ENCODE measurements at places on chromosomes 4 and X. TPM values are rescaled to one million over a fixed set of nuclear protein-coding genes. Genes with fewer than 3 reads are reported as not detected.

- DNase-seq, result no peak
- H3K27me3 ChIP-seq, result peaks cover 18% of the 10 kb centered on the region
- peaks cover 7% of the 10 kb centered on the region for H3K4me1 ChIP-seq
- H3K4me3 ChIP-seq, result peak overlapping the region; percentile 39
- no peak overlapping the region for H3K27ac ChIP-seq
- H3K36me3 ChIP-seq, result no peaks in the 10 kb centered on the region
Observed at GRCh38 chrX:6225288-6225910, 3.3 kb downstream of the NLGN4X start.

DNA sequence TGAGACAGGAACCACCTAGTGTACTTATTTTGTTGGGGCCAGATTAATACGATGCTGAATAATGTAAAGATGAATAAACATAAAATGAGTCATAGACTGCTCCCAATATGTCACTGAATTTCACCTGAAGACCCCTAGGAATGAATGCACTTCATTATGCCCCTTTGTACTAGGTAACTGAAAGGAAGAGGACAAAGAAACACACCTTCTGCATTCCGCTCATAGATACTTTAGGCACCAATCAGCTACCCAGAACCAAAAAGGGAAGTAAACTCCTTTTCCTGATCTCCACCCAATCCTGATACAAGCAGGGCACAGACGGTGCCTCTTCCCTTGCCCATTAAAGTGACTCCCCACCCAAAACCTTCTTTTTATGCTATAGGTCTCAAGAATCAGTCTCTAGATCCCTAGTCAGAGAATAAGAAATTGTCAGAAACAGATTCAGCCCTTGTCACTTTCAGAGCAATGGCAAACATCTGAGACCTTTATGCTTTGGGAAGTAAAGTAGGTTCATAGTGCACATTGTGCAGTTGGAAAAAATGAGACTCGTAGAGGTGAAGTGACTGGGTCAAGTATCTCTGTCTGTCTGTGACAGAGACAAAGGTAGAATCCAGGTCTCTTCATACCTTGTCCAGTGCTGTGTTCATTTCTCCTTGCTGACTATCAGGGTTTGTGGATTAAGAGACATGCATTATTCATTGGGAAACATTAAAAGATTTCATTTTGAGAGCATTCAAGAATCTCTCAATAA, 2.3 kb downstream of the GPR174 start:
- H3K36me3 ChIP-seq, result no peaks in the 10 kb centered on the region
- H3K27ac ChIP-seq, result no peak overlapping the region
- H3K4me1 ChIP-seq, result no peaks in the 10 kb centered on the region
- H3K4me3 ChIP-seq, result no peak overlapping the region
- H3K27me3 ChIP-seq, result no peaks in the 10 kb centered on the region
- no peak for DNase-seq

- no peaks in the 10 kb centered on the region for H3K36me3 ChIP-seq
- no peak overlapping the region for H3K4me3 ChIP-seq
- H3K27me3 ChIP-seq, result no peaks in the 10 kb centered on the region
- H3K4me1 ChIP-seq, result peaks cover 56% of the 10 kb centered on the region
- peak overlapping the region; percentile 69 for H3K27ac ChIP-seq
Observed at GRCh38 chr4:53653484-53654053, 62.3 kb upstream of the LNX1 start.

Gene MMAA
- total RNA-seq, result 4.2 TPM

GRCh38 chr4:54073271-54073880, 9.0 kb upstream of the CHIC2 start:
- DNase-seq, result no peak
- H3K27me3 ChIP-seq, result no peaks in the 10 kb centered on the region
- H3K4me3 ChIP-seq, result no peak overlapping the region
- H3K27ac ChIP-seq, result no peak overlapping the region

Gene KLF3
- 169 TPM for total RNA-seq

DNA sequence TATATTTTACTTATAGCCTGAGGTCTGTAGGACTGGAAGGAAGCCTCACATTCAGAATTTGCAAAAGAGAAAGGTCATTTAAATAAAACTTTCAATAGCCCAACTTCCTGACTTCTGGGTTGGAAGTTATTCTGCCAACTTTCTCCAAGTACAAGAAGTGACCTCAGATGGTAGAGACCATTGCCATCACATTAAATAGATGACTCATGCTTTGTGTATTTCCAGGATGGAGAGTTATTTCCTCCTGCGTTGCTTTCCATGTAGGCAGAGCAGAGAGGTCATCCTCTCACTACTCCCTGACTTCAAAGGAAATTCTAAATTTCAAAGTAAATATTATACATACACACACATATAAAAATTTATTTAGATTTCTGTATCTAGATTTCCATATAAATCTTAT, 73.0 kb upstream of the NR3C2 start:
- no peak overlapping the region for H3K27ac ChIP-seq
- H3K4me3 ChIP-seq, result no peak overlapping the region
- no peak for DNase-seq
- H3K27me3 ChIP-seq, result no peaks in the 10 kb centered on the region

Gene CLIC2
- total RNA-seq, result 7.7 TPM

DNA sequence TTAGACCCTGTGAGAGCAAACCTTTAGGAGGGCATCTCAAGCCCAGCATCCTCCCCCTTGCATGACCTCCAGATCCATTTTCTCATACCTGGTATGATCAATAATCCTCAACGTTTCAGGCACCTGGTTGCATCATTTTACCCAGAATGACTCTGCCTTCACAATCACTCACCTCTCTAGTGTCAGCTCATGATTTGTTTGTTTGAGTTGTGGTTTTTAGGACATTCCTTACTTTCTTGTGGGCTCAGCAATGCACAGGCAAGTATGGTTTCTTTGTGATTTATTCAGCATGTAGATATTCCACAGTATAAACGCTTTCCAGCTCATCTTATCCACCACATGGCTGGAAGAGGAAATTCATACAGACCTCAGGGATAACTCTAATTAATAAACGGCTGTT, 93.6 kb upstream of the CPEB2 start:
- no peak overlapping the region for H3K27ac ChIP-seq
- no peaks in the 10 kb centered on the region for H3K27me3 ChIP-seq
- no peak overlapping the region for H3K4me3 ChIP-seq
- H3K4me1 ChIP-seq, result no peaks in the 10 kb centered on the region
- no peak for DNase-seq

- no peak for DNase-seq
- H3K27ac ChIP-seq, result peak overlapping the region; percentile 67
- no peaks in the 10 kb centered on the region for H3K36me3 ChIP-seq
- peaks cover 100% of the 10 kb centered on the region for H3K27me3 ChIP-seq
- H3K4me1 ChIP-seq, result peaks cover 15% of the 10 kb centered on the region
- H3K4me3 ChIP-seq, result peak overlapping the region; percentile 50
Observed at GRCh38 chr4:173538909-173539445, 8.9 kb upstream of the HAND2 start.

Gene FAM241A
- total RNA-seq, result 2.8 TPM

Data from suprapubic skin (tissue), 4 donors.